ENCODE measurements at places on chromosomes 1 and 21.

DNA sequence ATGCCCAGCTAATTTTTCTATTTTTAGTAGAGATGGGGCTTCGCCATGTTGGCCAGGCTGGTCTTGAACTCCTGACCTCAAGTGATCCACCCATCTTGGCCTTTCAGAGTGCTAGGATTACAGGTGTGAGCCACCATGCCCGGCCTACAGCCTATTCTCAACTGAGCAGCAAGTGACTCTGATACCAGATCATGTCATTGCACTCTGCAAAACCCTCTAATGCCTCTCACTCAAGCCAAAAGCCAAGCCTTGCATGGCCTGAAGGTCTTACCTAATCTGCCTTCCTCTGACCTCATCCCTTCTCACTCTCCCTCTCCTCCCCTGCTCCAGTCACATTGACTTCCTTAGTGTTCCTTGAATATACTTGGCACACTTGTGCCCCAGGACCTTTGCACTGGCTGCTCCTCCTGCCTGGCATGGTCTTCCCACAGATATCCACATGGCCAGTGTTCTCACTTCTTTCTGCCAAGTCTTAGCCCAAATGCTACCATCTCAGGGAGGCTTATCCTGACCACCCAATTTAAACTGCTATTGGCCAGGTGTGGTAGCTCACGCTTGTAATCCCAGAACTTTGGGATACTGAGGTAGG is 8.2 kb upstream of the ASAP3 start:
- no peak for DNase-seq

- DNase-seq = no peak
Observed at GRCh38 chr1:226919995-226920394, 20.1 kb upstream of the COQ8A start.

DNA sequence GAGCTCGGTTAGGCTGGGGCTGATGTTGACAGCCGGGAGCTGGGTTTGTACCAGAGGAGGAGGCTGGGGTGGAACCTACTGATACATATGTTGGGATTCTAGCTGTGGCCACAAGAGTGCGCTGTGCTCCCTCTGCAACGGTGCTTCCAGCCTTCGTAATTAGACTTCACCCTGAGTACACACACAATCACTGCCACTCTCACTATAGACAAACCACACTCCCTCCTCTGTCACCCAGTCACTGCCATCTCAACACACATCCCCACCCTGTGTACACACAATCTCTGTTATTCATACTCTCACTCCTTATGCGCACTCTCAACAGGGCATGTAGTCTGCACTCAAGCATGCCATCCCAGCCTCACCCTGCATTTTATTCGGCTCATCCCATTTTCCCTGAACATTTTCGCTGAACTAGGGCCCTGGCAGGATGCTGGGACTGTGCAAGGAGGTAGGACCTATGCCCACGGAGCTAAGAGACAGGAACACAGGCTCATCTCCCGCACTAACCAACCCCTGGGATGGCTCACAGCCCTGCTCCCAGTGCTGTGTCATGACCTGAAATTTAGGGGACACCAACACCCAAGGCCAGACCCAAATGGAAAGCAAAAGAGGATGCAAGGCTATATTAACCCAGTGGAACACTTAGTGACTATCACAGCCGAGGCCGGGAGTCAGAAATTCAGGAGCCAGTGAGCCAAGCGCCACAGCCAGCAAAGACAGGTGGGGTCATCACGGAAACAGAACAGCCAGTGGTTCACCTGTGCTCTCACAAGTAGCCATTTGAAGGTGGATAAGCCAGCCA is 5.7 kb downstream of the GJB3 start:
- DNase-seq = peak; percentile 56

GRCh38 chr1:246647513-246647912 is 76.7 kb upstream of the SCCPDH start:
- DNase-seq = no peak

DNA sequence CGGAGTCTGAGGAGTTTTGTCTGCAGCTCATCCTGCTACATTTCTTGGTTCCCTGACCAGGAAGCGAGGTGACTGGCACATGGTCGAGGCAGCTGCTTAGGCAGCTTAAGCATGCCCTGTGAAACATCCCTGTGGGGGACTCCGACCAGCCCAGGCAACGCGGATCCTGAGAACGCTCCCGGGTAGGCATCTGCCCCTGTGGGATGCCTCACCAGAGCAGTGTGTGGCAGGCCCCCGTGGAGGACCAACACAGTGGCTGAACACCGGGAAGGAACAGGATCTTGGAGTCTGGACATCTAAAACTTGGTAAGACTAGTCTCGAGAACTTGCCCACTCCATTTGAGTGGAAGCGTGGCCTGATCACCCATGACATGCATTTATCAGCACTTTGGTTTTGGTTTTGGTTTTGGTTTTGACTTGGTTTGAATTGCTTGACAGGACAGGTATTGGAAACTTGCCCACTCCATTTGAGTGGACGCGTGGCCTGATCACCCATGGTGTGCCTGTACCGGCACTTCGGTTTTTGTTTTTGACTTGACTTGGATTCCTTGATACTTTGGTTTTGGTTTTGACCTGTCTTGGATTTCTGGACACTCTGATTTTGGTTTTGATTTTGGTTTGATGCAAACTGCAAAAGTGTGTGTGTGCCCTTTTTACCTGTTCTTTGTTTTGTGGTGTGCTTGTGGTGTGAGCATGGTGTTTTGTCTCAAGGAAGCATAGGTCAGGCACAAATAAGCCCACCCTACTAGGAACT is 12.2 kb upstream of the NEK2 start:
- no peak for DNase-seq

GRCh38 chr1:28507247-28507645 is 1.4 kb downstream of the RCC1 start:
- DNase-seq = no peak

GRCh38 chr1:39348278-39348677 is 143.2 kb upstream of the BMP8A start:
- no peak for DNase-seq

- DNase-seq = no peak
Observed at GRCh38 chr1:104132382-104132973, 382.8 kb downstream of the AMY1C start.

GRCh38 chr21:20701235-20701634 is 297.0 kb upstream of the NCAM2 start:
- no peak for DNase-seq

- DNase-seq = no peak
Observed at GRCh38 chr1:209672705-209673630, 2.2 kb upstream of the G0S2 start.

DNA sequence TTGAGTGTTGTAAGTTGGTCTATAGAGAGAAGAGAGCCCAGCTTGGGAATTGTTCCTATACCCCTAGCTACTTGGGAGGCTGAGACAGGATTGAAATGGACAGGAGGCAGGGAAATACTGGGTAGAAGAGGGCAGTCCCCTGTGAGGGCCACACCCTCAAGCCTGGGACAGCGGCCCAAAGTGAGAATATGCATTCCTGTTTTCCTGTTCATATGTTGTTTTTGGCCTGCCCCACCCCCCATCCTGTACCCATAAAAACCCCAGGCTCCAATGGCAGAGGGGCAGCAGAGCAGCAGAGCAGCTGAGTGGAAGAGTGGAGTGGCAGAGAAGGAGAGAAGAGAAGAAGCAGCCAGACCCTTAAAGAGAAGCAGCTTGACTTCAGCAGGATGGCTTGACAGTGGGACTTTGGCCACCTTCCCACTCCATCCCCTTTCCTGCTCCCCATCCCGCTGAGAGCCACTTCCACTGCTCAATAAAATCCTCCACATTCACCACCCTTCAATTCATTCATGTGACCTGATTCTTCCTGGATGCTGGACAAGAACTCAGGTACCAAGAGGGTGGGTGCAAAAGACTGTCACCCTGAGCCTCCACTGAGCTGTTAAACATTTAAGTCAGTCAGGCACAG is 70.6 kb upstream of the PUM1 start:
- no peak for DNase-seq

- no peak for DNase-seq
Observed at GRCh38 chr1:172326136-172326535, 94.3 kb upstream of the C1orf105 start.

- peak; percentile 57 for DNase-seq
Observed at GRCh38 chr1:152347116-152347728, 12.6 kb downstream of the FLG2 start.

GRCh38 chr1:243266231-243266630 is 10.4 kb downstream of the SDCCAG8 start:
- DNase-seq = no peak

DNA sequence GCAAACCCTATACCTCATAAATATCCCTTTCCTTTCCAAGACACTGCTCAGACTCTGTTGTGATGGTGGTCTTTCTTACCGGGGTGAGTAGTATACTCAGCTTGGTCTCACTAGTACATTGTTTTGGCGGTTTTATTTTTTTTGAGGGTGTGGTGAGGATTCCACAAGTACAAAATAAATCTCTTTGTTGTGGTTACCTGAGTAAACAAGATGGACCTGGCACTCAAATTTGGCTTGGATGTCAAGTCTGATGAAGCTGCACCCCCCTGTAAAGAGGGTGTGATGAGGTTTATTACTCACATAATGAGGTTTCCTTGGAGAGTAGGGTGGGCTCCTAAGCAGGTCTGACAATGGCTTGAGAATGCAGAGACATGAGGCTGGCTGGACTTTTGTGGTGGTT is 68.2 kb upstream of the KCNJ6 start:
- DNase-seq = no peak

DNA sequence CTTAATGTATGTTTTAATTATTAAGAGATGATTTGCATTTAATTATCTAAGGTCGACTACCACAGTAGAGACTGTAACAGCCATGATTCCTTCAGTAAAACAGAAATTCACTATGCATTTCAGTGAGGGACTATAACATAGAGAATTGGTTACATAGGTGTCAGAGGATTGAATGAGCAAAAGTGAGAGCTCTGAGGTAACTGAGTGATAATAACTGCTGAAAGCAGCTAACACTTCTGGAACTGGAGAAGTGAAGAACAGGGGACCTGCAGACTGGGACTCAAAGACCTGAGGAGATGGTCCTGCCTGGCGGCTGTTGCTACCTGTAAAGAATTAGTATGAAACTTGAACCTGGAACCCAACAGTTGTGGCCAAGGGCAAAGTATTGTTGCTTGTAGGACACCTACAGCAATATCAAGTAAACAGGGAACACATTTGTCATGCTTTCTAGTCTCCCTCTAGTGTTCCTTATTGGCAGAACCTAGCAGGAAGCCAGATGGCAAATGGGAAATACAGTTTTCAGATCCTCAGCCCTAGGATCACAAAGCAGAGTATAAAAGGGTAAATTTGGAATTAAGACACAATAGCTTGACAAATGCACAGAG is 110.6 kb downstream of the HS2ST1 start:
- no peak for DNase-seq

GRCh38 chr1:159763686-159764085 is 17.1 kb upstream of the DUSP23 start:
- no peak for DNase-seq

- DNase-seq = no peak
Observed at GRCh38 chr1:117620440-117620839, 14.6 kb downstream of the TENT5C start.

DNA sequence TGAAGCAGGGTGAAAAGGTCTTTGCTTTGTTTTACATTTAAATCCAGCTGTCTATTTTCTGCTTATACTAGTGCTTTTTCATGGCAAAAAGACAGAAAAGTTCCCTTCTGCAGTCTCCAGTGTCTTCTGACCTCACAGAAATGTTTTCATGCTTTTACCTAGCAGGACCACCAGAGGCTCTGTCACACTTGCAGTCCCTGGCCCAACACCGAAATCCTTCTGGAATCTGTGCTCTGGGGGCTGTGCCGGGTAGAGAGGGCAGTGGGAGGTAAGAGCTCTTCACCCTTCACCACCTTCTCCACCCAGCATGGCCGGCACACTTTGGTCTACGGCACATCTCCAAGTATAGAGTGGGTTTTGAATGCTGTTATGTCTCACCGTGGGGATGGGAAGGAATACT is 20.8 kb downstream of the GNAT2 start:
- no peak for DNase-seq

GRCh38 chr1:27451343-27451742 is 38.6 kb downstream of the WASF2 start:
- DNase-seq = no peak

- DNase-seq = no peak
Observed at GRCh38 chr1:4076346-4076745, 176.3 kb upstream of the C1orf174 start.

GRCh38 chr1:219626865-219627264 is 14.0 kb upstream of the ZC3H11B start:
- DNase-seq = no peak

GRCh38 chr1:91546301-91546581 is 45.6 kb downstream of the CDC7 start:
- DNase-seq = no peak

GRCh38 chr1:154863315-154864174 is 6.5 kb downstream of the KCNN3 start:
- peak; percentile 16 for DNase-seq

DNA sequence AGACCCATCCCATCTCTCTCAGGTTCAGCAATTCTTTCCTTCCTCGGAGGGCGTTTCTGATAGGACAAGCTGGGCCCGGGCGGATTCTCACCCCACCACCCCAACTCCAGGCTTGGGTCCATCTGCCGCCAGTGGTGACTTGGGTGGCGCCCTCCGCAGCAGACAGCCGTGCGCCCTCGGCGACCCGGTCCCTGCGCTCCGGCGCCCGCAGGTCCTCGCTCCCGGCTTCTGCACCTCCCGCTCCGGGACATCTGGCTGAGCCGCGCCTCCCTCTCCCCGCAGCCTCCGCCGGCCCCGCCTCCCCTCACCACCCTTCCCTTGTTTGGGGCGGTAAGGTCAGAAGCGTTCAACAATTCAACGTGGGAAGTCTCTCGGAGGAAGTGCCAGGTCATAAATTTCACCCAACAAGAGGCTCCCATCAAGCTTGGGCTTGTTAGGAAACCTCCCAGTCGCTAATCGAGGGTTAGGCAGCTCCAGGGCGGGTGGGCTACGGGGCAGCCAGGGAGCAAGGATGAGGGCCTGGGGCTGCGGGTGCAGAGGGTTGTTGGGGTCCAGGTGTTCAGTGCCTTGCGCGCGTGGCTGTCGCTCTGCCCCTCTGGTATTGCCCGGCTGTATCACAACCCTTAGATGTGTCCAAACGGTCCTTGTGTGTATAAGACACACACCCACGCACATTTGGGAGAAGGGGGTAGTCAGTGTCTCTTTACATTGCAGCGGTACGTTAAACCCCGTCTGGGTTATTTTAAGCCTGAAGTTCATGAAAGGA is 39.8 kb downstream of the OLIG1 start:
- DNase-seq = no peak

DNA sequence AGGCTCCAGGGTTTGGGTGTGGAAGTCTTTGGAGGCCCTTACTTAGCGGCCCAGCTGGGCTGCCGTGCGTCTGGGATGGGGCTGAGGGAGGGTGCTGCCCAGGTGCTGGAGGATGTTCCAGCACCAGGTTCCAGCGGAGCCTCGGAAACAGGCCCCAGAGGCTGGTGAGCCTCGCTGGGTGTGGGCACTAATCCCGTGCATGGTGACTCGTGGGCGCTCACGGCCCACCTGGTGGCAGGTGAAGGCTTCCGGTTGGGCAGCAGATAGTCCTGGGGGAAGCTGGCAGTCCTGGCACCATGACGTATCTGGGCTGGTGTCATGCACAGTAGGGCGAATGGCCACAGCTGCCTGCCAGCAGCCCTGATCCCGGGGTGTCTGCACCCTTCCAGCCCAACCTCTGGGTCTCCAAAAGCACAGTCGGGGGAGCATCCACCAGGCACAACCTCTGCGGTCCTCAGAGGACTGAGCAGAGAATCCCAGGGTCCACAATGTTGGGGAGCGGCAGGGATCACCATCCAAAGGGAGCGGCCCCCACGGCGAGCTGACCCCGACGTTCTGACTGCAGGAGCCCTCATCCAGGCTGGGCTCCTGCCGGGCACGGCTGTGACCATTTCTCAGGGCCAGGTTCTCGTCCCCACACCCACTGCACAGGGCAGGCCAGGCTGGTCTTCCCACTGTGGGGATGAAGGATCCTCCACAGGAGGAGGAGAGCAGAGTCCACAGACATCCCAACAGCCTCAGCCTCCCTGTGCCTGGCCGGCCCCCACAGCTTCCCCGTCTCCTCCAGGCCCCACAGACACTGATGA is 25.3 kb downstream of the FTCD start:
- no peak for DNase-seq

Data from stimulated activated CD4-positive, alpha-beta T cell treated with anti-CD3 and anti-CD28 coated beads, Interleukin-1b, Interleukin-23, amount 100 ng/mL, for 4 hours (primary cell).